ENCODE measurements at places on chromosomes 1 and 21.

- no peak for DNase-seq
These were observed 11.2 kb downstream of the DYRK3 start for GRCh38 chr1:206646504-206646903.

DNA sequence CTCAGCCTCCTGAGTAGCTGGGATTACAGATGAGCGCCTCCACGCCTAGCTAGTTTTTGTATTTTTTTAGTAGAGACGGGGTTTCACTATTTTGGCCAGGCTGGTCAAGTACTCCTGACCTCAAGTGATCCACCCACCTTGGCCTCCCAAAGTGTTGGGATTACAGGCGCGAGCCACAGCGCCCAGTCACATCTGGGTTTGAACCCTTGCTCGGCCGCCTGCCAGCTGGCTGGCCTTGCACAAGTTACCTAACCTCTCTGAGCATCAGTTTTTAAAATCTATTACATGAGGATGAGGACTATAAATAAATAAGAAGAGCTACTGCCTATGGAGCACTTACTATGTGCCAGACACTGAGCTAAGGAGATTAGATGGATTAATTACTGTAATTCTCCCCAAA, 17.7 kb upstream of the PADI2 start:
- DNase-seq, result no peak

- peak; percentile 97 for DNase-seq
These were observed 6.3 kb downstream of the INTS11 start for GRCh38 chr1:1318131-1318652.

DNA sequence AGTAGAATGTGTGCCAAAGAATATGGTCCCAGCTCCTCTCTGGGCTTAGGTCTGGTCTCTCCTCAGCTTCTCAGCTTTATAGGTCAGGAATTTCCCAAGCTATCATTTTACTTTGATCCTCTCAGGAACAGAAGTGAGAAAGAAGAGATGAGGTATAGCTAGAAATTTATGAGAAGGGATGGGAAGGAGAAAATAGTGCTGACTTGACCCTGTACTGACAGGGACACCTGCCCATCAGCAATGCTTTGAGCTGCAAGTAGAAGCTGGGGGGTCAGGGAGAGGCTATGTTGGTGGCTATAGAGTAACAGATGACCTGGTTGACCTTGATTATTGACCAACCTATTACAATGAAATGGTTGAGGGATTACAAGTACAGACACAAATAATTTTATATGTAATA, 75.0 kb downstream of the XCL2 start:
- no peak for DNase-seq

- DNase-seq, result no peak
These were observed 804 bp upstream of the IKBKE start for GRCh38 chr1:206469411-206469932.

DNA sequence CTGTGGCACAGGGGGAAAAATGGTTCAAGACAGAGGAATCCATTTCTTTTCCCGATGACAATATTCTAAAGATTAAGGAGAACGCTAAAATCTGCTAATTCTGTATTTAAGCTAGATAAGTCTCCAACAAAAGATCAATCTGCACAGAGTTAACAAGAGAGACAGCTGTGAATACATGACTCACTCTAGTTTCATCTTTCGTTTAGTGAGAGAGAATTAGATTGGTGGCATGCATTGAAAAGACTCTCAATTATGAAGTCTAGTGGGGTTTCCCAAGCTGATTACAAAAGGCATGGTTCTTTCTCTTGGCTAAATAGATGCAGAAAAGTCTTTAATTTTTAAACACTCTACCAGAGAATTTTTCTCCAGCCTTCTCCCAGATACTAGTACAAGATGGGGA, 34.4 kb downstream of the CAPN9 start:
- DNase-seq, result no peak

DNA sequence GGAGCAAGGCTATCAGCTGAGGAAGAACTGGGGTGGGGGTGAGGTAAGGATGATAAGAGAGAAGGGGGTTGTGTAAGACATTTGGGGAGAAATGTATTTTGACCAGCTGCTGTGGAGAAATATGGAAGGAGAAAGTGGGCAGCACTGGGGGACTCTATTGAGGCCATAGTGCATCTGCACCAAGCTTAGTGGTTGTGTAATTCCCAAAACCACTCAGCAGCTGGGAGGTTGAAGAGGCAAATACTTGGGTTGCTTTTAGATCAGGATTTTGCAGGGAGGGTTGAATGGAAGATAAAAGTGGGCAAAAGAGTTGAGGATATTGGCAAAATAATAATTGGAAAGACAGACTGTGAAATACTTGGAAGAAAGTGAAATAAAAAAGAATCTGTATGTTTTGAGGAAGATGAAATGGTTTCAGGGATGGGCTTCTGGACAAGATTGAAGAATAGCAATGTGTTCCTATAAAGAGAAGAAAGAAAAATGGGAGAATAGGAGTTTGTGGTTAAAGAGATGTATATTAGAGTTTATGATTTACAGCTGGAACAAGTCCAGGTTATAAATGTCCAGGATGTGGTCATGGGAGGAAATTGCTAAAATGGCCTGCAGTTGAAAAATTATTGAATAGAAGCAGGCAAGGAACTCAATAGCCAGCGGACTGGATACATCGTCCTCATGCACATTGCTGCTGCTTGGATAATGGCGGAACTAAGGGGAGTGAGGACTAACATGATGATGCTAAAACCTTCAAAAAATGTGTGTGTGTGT, 162.7 kb downstream of the DNM3 start:
- no peak for DNase-seq

GRCh38 chr1:200850554-200850953, 22.2 kb upstream of the GPR25 start:
- no peak for DNase-seq

GRCh38 chr1:6280761-6281451, 20.0 kb upstream of the GPR153 start:
- DNase-seq, result no peak

DNA sequence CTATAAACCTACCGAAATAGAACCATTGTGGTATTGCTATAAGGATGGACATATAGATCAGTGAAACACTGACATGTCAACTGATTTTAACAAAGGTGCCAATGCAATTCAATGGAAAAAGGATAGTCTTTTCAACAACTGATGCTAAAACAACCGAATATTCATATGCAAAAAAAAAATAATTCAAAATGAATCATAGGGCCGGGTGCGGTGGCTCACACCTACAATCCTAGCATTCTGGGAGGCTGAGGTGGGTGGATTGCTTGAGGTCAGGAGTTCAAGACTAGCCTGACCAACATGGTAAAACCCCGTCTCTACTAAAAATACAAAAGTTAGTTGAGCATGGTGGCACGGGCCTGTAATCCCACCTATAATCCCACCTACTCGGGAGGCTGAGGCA, 23.9 kb downstream of the HSF2BP start:
- DNase-seq, result no peak

- peak; percentile 47 for DNase-seq
These were observed 50.1 kb downstream of the NENF start for GRCh38 chr1:212482637-212483441.

DNA sequence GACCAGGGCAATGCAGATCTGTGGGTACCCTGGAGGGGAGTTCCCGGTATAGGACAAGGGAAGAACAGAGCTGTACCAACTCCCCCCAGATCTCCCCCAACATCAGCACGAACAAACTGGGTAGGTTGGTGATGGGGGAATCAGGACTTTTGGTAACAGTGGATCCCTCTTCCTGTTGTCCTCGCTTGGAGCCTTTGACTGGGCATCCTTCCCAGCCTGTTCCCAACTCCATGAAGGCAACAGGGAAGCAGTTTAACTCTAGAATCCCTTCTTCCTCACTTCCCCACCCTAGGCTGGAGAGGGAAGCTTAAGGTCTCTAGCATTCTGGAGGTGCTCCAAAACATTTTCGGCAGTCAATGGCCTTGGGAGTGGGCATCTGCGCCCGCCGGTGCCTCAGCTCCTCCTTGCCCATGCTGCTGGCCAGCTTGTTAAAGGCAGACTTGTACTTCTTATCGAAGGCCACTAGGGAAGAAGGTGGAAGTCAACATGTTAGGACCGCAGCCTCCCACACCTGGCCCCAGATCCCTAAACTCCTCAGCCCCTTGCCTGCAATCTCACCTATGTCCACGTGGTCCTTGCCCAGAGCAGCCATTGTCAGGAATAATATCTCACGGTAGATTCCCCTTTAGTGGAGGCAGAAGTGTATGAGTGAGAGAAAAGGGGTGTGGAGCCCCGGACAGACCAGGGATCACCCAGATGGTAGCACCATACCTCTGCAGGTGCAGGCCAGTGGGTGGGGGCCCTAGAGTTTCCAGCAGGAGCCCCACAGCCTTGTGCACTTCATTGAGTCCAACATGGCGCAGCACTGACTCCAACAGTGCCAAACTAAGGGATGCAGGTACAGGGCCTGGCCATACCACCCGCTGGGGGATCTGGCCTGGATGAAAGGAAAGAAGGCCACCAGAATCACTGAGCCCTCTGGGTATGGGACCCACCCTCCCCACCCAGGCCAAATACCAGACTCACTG, 7.5 kb upstream of the GATAD2B start:
- DNase-seq, result no peak

- DNase-seq, result no peak
These were observed 8.0 kb downstream of the SYT6 start for GRCh38 chr1:114145504-114146151.

DNA sequence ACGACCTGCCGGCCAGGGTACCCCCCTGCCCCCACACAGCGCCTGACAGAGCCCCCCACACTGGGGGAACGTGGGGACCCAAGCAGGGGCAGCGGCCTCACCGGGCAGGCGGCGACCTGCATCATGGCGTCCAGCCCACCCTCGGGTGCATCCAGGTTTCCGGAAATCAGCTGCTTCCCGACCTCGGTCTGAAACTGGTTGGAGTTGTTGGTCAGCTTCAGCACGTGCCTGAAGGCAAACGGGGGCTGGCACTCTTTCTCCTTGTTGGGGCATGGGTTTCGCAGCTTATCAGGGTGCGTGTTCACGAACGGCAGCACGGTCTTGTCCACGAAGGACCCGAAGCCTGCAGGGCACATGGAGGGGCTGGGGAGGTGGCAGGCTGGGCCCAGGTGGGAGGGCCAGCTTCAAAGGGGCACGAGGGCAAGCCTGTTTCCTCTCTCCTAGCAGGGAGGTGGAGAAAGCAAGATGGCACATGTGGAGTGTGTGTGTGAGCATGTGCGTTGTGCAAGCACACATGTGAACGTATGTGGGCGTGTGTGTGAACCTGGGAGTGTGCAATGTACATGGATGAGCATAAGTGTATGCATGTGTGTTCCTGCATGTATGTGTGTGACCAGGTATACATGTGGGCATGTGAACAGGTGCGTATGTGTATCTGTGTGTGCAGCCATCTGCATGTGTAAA, 19.2 kb downstream of the ITGB2 start:
- DNase-seq, result no peak

Data from fibroblast of the conjunctiva (primary cell).